ENCODE measurements at places on chromosomes 13 and 19. TPM values are rescaled to one million over a fixed set of nuclear protein-coding genes. Genes with fewer than 3 reads are reported as not detected.

VN1R2 gene
- not detected for total RNA-seq

OR10H1 gene
- 0.17 TPM for total RNA-seq

GPI gene
- 787 TPM for total RNA-seq

SOX1 gene
- total RNA-seq = not detected

ZNF552 gene
- total RNA-seq = 7.1 TPM

NLRP8 gene
- not detected for total RNA-seq

GRCh38 chr19:54432144-54432738 lies 16.8 kb upstream of the LENG8 start:
- DNase-seq = peak; percentile 73

DNA sequence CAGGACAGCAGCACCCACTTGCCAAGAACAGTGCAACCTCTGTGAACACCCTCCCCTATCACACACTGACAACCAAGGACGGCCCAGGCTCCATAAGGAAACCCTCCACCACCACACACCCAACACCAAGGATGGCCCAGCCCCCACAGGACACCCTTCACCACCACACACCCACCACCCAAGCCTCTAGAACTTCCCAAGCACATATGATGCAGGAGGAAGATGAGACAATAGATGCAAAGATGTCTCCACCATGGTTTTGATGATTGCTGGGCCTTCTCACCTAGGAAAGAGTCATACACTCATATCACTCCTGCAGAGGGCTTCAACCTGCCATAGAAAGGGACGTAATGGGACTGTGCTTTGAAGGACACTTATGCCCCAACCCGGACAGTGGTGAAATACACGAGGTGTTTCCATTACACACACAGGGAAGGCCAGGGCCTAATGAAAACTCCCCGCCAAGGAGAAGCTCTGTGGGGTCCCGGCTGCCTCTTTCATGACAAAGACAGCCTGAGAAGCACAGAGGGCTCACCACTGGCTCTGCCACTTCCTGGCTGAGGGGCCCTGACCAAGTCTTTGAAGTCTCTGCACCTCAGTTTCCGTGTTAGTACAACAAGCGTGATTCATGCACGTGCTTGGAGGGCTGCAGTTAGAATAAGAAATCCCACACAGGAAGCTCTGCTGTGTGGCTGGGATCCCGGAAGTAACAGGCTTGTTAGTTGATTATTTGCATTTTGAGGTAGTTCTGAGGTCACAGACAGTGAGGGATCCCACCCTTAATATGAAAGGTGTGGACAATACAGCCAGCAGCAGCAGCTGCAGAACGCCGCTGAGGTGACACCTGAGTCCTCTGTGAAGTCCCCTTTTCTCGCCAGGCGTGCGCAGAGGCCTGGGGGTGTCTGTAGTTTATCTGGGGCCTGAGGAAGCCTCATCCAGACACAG lies 61.9 kb upstream of the ATP12A start:
- no peak for DNase-seq

DNA sequence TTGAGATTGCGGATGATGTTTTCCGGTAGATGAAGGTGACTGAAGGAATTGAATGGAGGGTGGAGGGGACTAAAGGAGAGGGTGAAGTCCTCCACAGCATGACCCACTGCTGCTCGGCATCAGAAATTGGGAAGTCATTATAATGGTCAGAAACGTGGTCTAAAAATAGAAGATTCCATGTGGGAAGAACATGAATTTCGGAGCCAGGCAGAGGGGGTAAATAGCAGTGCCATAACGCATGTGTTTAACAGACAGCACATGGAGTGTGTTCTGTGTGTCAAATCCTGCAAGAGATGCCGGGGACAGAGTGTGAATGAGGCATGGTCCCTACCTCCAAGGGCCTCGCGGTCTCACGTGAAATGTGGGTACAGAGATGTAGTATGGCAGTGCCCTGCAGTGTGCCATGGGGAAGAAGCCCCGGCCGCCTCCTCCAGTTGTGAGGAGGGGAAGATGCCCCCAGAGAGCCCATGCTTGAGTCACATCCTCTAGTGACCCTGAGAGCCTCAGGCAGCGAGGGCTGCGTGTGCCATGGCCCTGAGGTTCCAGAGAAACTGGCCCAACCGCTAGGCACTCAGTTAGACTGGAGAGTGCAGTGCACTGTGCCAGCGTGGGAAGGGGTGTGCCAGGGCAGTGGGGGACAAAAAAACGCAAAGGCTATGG lies 106.1 kb downstream of the COL4A2 start:
- DNase-seq = no peak

GRCh38 chr19:50024719-50025021 lies 502 bp downstream of the VRK3 start:
- DNase-seq = no peak

DNA sequence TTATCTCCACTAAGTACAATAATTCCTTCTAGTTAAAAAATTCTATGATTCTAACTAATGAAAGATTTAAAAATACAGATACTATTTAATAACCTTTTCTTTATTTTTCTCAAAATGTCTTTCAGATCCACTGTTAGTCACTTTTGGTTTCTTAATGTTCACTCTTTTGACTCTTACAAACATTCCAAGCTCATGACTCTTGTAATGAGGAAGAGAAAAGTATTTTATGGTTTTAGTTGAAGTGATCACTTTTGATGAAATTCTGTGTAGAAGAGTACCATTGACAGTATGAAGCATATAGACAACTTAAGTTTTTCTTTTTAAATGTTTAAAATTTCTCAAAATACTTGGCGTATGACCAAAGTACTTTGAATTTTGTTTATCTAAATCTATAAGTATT lies 27.8 kb downstream of the COG3 start:
- DNase-seq = no peak

- no peak for DNase-seq
Observed at GRCh38 chr19:56118666-56119581, 2.2 kb downstream of the ZNF787 start.

DNA sequence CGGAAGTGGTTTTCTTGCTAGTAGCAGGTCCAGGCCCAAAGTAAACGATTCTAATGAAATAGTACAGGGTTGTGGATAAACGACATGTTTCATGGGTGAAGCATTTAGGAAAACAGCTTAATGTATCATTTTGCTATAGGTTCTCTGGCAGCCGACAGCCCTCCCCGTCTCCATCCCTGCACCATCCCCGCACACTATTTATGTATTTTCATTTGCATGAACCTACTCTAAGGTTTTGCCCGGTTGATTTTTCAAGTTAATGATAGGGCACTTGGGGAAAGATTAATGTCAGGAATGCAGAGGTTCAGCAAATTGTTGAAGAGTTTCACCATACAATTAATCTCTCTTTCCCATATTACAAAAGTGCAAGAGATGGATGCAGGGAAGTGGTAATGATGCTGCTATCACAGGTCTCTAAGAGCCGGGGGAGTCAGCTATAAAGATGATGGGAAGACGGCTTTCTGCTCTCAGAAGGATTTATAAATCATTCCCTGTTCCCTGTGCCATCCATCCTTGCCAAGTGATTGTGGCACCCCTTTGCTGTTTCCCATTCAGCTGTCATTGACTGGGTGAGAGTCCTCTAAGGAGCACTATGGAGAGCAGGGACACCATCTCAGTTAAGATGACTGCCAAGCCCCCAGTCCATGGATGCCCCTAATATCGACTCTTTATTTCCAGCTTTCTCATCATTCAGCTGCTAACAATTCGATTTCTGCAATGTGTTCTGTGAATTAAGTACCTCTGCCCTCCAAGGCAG lies 186.3 kb downstream of the IRS2 start:
- no peak for DNase-seq

- DNase-seq = no peak
Observed at GRCh38 chr13:42494157-42494556, 79.8 kb upstream of the TNFSF11 start.

DNA sequence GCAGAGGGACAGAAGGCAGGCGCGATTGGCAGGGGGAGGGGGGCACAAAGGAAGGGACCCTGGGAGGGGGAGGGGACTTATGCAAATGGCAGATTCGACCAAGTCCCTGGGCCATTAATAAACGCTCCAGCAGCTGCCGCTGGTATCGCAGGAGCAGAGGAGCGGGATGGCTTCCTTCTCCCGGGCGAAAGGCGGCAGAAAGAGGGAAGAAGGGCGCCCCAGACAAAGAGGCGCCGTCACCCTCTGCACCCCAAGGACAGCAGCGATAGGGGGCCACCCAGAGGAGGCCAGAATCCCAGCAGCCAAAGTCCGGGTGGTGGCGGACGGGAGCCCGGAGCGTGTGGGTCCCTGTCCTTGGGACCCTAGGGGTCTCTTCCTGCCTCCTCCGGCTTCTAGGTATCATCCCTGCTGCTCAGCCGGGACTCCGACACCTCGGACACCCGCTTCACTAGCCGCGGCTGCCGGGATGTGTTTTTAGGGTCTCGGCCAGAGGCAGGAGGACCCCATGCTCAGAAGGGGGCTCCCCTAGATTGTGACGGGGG lies 1.9 kb downstream of the PTPRS start:
- DNase-seq = no peak

DNA sequence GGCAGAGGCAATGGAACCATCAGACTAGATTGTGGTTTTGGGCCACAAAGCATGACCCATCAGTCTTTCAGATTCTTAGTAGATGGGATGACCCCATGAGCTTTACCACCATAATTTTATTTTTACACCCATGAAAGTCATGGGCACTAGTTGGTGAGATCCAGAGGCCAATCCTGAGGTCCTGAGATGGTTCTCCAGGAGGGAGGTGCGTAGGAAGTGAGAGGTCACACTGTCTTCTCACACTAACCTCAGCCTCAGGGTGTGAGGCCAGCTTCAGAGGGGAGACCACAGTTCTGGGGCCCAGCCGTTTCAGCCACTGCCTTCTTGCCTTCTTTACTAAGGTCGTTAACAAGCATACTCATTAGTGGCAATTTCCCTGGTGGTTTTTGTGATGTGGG lies 106.4 kb downstream of the AKAP11 start:
- DNase-seq = no peak

DNA sequence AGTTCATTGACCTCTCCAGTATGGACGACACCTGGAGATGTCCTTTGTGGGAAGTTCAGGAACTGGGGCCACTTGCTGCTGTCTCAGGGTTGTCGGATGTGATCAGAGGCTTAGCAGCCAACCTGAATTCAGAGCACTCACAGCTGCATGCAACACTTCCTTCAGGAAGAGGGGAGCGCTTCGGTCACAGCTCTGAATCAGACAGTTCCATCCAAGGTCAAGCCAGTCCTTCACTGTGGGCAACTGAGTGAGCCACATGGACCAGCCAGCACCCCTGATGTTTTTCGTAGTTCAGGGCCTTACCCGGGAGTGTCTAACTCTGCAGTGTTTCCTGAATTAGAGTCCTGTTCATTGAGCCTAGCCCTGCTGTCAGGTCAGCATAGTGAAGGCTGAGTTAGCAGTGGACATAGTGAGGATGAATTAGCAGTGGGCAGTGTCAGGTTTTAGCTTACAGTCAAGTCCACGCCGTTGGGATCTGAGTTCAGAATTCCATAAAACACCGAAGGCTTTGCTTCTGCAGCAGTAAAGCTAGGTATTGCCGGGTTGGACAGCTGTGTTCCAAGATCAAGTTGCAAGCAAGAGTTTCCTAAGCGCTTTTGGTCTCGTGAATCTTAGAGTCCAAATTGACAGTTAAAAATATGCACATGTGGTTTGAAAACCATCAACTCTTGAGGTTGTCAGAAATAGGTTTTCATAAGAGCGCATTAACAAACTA lies 5.1 kb downstream of the ZNF555 start:
- no peak for DNase-seq

- no peak for DNase-seq
Observed at GRCh38 chr19:40360708-40361241, 12.3 kb downstream of the PLD3 start.

- DNase-seq = no peak
Observed at GRCh38 chr13:100602493-100603111, 14.0 kb upstream of the GGACT start.

GRCh38 chr13:113928685-113929627 lies 44.9 kb downstream of the C13orf46 start:
- DNase-seq = no peak

DNA sequence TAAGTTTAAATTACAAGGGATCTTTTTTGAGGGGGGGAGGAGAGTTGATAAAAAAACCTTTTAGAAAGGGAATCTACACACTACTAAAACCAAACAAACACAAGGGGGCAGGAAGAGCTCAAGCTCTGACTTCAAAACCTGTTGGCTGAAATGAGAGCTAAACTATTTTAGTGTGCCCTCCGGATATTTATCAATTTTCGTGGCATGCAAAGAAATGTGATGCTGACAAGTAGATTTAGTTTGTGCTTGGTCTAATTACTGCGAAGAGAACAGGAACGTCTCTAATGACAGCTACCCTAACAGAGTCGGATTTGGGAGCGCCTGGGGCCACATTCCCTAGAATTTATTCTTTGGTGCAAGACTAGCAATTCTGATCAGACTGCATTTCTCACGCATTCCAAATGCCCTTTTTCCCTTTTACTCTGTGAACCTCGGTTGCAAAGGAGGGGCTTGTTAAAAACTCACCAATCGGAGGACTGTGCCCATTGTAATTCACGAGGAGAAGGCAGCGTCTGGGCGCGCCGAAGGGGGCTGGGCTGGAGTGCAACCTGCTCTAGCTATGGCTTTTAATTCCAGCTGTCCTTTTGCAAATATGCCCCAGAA lies 802 bp upstream of the FREM2 start:
- DNase-seq = no peak

DNA sequence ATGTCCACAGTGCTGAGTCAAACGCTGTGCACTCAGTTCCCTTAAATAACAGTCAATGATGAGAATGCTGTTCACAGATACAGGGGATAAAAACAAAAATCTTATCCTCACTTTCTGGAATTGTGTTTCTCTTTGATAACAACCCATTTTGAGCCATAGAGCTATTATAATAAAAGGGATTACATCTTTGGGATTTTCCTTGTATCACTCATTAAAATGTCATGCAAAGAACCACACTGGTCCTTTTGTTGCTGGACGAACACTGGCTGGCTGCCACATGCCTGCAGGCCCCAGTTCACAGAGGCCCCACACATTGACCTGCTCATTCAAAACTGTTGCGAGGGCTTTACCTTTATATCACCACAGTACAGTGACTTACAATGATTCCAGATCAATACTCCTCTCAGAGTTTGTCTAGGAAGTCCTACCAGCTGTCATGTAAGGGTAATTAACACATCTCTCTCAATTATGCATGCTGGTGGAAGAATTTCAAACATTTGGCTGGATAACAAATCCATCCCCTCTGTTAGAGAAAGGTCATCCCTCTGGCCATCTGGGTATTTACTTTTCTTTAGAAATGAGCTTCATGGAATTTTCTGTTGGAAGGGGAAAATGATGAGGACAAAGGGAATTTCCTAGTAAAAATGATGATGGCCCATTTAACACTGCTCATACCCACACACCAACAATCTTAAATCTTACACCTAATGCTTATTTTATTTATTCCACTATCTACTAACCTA lies 85.9 kb downstream of the MBNL2 start:
- DNase-seq = peak; percentile 69

DNA sequence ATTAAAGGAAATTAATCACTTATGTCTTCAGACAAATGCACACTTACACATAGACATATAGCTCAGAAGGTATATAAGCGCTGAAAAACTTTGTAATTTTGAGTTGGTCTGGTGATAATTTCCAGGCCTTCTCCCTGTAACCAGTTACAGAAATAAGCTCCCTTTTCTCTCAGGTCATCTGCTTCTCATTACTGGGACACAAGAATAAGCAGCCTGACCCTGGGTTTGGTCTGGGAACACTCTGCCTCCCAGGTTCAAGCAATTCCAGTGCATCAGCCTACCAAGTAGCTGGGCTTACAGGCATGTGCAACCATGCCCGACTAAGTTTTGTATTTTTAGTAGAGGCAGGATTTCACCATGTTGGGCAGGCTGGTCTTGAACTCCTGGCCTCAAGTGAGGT lies 274.5 kb downstream of the LMO7 start:
- no peak for DNase-seq

All from HCT116 (cell line).